ENCODE measurements at places on chromosomes 2 and 18.

DNA sequence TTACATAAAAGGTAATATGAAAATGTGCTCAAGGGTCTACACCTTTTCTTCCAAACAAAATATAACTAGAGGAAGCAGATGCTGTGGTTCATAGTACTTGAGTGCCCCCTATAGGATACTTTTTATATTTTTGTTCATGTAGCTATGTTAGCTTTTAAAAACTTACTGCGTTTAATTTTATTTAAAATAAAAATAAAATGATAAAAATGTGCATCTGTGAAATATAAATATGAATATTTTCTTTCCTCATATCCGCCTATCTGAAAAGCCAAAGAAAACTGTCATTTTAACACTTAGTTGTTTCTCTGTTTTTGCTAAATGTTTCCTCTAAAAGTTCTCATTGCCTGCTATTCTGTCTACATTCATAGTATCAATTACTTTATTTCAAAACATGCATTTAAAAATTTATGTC is 9.6 kb upstream of the LRP1B start:
- peak; percentile 45 for DNase-seq

DNA sequence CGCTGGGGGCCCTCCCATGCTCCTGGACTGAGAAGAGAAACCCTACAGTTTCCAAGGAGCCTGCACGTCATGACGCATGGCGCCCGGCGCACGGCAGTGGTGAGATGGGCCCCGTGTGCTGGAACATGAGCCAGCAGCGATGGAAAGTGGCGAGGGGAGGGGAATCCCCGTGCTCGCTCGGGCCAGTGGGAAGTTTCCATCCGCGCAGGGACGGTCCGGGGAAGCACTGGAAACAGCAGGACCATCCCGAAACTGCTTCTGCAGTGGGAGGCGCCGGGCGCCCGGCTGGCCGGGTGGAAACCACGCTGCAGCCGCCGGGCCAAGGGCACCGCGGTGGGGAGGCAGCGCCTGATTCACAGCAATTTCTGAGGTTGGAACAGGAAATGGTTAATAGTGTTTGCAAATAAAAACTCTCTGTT is 4.9 kb upstream of the PDCD1 start:
- peak; percentile 25 for DNase-seq

DNA sequence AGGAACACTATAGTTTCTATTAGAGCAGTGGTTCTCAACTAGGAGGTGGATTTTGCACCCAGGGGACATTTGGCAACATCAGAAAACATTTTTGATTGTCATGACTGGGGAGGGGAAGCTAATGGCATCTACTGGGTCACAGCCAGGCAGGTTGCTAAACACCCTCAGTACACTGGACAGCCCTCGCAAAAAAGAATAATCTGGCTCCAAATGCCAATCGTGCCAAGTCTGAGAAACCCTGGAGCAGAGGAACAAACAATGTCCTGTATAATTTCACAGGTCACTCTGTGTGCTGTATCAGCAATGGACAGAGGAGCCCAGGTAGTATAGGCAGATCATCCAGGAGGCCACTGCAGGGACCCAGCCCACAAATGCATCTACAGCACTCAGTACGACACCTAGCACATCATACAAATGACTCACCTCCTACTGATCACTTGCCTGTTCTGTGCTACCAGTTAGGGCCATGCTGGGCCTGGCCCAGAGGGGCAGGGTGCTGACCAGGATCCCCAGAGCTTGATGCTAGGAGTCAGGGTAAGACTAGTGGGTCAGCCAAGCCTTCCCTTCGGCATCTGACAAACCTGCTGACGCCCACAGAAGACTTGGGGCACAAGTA is 37.6 kb downstream of the SFXN5 start:
- no peak for DNase-seq

- peak; percentile 36 for DNase-seq
Measured at GRCh38 chr2:46535360-46535759, 56.0 kb downstream of the TMEM247 start.

All from KBM-7 (cell line).